CD8-positive, alpha-beta T cell (primary cell): ENCODE measurements at places on chromosomes 12 and 14.

DNA sequence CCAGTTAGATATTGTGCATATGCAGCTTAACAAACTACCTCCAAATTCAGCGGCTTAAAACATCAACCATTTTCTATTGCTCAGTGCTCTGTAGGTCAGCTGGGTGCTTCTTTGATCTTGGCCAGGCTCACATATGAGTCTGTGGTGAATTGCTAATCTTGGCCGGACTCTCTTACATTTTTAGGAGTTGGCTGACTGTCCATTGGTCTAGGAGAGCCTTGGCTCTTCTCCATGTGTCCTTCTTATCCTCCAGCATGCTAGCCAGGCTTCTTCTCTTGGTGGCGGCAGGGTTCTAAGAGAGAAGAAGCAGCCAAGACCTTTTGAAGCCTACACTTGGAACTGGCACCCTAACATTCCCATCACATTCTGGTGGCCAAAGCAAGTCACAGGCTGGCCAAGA lies 174.3 kb upstream of the PWP1 start:
- DNase-seq = no peak

DNA sequence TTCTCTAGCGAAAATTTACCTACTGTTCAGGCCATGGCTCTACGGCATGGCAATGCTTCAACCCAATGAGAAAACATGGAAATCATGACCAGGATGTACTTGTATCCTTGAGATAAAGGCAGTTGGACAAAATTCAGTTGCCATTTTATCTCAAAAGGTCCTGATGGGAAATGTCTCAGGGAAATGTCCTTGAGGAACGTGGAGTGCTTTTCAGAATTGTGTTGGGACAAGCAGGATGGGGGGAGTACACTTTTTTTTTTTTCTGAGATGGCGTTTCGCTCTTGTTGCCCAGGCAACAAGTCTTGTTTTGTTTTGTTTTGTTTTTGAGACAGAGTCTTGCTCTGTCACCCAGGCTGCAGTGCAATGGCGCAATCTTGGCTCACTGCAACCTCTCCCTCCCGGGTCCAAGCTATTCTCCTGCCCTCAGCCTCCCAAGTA lies 86.8 kb upstream of the EIF5 start:
- DNase-seq = no peak

DNA sequence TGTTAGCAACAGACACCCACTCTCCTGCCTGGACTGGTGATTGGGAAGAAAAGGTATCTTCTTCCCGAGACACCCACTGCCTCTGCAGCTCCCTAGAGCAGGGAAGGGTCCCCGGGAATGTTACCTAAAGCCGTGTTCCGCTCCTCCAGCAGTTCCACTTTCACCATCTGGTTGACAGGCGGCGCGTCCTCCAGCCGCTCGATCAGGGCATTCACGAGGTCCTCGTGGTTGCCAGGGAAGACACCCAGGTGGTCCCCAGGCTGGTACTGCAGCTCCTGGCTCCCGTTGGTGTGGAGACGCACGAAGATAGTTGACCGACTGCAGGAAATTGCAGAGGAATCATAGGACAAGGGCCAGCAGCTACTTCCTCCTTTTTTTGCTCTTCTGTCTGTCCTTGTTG lies 44.2 kb upstream of the FBXO21 start:
- DNase-seq = no peak

GRCh38 chr12:66602483-66603143 lies 76.3 kb downstream of the GRIP1 start:
- no peak for DNase-seq

DNA sequence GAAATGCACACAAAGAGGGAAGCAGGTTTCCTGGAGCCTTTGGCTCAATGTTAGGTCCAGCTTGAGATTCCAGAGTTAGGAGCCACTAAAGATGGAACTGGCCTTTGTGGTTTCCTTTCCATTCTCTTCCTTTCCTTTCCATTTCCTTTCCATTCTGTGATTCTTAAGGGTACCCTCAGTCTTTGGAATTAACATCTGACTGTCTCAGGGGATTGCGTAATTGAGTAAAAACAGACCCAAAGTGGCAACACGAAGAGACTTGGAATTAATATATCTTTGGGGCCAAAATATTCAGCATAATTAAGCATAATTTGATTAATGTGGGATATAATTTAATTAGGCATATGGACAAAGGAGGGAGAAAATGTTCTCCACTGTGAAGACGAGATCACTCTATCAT lies 205.6 kb downstream of the CRADD start:
- no peak for DNase-seq

DNA sequence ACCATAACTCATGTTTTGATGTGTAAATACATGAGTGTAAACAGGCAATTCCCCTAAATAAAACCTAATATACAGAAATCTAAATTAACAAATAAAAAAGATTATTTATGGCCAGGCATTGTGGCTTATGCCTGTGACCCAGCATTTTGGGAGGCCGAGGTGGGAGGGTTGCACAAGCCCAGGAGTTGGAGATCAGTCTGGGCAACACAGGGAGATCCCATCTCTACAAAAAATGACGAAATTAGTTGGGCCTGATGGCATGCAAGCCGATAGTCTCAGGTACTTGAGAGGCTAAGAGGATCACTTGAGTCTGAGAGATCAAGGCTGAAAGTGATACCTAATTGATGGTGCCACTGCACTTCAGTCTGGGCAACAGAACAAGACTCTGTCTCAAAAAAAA lies 48.7 kb downstream of the BCAT1 start:
- DNase-seq = no peak

- DNase-seq = no peak
These were observed 305.5 kb downstream of the AEBP2 start for GRCh38 chr12:19744705-19745218.

- DNase-seq = no peak
These were observed 307.4 kb upstream of the DDHD1 start for GRCh38 chr14:53460544-53460943.

- peak; percentile 88 for DNase-seq
These were observed 5.1 kb downstream of the EVL start for GRCh38 chr14:100070310-100070709.

DNA sequence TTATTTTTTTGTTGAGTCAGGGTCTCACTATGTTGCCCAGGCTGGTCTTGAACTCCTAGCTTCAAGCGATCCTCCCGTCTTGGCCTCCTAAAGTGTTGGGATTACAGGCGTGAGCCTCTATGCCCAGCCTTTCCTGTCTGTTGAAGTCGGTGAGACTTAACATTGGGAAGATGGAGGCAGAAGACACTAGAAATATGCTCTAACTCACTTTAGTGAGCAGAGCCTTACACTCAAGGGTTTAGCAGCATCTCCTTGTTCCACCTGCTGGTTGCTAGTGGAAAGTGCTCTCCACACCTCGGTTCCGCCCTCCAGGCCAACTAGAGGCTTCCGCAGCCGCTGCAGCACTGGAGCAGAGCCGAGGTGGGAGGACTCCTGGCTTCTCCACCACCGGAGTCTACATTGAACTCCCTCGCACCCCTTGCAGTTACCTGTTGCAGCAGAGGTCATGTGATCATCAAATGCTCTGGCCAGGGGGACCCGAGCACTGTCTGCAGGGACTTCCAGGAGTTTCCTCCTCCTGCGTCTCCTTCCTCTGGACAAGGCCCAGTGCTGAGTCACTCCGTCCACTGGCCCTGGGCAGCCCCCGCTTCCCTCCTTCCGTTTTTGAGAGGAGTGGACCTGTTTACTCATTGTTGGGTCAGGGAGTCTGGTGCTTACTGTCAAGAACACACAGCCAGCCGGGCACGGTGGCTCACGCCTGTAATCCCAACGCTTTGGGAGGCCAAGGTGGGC lies 9.4 kb upstream of the HVCN1 start:
- DNase-seq = peak; percentile 60

- DNase-seq = peak; percentile 67
These were observed at the start of gene BCL7A for GRCh38 chr12:122021822-122022392. TSS of gene BCL7A (plus strand) at chr12:122021884. CDS start at chr12:122022092, 208 bp downstream.

DNA sequence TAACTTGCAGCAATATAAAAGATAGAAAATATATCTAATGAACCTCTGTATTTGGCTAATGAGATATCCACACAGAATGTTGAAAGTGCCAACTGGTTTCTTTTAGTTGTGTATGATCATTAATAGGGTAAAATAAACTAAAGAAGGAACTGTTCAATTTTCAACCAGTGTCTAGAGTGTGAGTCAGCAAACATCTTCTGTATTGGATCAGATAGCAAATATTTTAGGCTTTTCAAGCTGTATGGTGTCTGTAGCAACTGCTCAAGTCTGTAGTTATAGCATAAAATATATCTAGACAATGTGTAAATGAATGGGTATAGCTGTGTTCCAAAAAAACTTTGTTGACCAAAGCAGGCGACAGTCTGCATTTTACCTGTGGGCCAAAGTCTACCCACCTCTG lies 23.5 kb upstream of the NOVA1 start:
- DNase-seq = no peak

DNA sequence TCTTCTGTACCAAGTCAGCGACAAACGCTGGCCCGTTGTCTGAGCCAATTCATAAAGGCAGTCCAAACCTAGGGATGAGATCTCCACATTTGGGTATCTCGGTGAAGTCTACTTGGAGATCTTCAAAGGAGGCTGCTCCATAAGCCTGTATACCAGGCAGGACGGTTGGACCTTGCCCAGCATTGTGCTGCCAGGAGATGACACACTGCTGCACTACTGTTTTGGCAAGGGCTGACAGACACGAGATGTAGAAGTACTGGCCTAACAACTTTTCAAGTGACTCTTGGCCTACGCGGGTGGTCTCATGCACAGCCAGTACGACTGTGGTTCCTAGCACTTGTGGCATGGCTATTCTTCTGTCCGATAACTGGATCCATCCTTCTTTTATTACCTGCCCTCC lies 135.3 kb downstream of the SLC38A6 start:
- no peak for DNase-seq

DNA sequence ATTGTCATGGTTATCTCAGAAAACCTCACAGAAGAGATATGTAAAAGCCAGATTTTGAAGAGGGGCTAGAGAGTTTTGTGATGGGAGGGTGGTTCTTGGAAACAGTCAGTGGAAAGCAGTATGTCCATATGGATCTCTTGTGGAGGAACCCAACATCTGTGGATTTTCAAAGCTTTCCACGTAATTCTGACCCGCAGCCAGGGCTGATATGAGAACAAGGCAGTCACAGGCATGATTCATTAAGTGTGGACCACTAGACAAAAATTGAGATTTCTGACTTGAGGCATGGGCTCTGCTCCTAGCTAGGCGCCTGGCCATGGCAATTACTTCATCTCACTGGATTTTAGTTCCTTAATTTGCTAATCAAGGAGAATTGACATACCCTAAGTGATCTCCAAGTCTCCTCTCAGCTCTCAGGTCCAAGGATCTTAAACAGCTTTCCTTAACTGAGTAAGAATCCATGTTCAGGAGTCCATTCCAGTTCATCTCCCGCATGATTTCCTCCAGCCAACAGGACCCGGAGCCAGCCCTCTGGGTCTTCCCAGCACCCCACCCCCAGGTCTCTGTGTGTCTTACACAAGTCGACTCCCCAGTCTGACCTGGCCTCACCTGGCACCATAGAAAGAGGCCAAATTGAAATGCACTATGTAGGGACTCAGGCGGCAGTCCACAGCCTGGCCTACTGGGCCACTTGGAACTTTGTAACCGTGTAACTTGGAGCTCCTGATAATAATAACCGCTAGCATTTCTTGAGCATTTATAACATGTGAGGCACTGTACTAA lies 176.3 kb upstream of the PARP11 start:
- DNase-seq = no peak

- DNase-seq = no peak
These were observed 262.5 kb downstream of the DPF3 start for GRCh38 chr14:72631401-72631800.

DNA sequence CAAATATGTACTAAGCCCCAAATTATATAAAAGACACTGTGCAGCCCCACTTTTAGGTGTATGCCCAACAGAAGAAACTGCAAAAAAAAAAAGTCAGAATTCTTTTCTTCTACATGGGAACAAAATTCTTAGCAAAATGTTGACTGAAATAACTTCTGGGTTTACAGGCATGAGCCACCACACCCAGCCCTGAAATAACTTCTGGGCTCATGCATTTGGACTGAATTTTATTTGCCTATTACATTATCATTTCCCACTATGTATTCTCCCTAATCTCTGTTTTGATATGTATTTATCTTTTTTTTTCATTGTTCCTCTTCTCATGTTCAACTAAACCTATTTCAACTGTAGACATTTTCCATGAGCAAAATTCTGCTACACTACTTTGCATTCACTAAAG lies 169.2 kb downstream of the GRIN2B start:
- no peak for DNase-seq

GRCh38 chr14:64983439-64984310 lies 3.0 kb upstream of the FNTB start:
- no peak for DNase-seq

DNA sequence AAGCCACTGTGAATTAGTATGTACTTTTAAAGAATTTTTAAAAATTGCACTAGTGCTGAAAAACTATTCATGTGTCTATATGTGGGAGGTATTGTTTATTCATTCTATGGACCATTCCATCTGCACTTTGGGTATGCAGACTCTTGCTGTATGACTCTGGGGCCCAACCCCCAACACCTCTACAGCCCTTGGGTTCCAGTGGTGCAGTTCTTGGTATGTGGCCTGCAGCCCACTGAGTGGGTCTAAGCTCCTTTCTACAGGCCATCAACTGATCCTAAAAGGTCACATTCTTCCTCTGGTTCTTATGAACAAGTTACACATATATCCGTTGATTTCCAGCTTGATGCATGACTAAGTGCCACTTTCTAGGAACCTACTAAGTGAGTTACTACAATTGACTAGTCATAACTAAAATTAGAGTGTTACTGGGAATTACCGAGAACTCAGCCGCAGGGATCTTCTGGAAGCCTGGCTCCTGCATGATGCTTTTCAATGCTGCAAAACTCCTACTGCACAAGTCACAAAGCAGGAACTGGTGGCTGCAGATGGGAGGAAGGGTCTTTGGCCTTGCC lies 62.4 kb upstream of the MED13L start:
- DNase-seq = no peak

DNA sequence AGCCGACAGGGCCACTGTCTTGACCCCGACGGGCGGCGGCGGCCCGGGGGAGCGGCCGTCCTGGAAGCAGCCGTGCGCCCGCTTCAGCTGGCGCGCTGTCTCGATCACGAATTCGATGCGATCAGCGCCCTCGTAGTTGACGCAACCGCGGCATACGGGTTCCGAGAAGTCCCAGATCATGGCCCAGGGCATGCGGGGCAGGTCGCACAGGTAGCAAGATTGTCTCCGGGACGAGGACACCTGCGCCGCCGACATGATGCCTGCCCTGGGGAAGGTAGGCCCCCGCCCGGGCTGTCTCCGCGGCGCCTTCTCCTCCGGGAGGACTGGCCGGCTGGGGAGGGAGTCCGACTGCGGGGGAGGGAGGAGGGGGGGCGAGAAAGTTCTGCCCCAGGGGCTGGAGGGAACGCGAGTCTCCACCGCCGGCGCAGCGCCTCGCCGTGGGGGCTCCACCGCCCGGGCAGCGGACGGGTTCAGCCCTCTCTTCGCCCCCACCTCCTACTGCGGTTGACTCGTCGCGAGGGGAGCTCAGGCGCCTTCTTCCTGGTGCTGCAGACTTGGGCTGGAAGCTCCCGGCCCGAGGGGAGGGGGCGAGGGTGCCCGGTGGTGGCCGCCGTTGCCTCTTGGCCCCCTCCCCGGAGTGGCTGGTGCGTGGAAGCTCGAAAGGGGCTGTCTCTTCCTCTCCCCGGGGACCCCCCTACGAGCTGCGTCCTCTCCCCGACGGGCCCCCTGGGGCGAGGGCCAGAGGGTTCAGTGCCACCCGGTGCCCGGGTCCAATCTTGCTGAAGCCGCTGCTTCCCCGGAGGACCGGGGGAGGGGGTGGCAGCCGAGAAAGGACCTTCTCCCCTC lies 747 bp downstream of the IRF2BPL start:
- DNase-seq = peak; percentile 54
